ENCODE measurements at places on chromosomes 2 and 18. TPM values are rescaled to one million over a fixed set of nuclear protein-coding genes. Genes with fewer than 3 reads are reported as not detected.

The ARHGEF33 gene
- not detected for total RNA-seq

The CCDC141 gene
- 0.02 TPM for total RNA-seq

The GCG gene
- not detected for total RNA-seq

The ATP6V1C2 gene
- total RNA-seq, result 0.04 TPM

DNA sequence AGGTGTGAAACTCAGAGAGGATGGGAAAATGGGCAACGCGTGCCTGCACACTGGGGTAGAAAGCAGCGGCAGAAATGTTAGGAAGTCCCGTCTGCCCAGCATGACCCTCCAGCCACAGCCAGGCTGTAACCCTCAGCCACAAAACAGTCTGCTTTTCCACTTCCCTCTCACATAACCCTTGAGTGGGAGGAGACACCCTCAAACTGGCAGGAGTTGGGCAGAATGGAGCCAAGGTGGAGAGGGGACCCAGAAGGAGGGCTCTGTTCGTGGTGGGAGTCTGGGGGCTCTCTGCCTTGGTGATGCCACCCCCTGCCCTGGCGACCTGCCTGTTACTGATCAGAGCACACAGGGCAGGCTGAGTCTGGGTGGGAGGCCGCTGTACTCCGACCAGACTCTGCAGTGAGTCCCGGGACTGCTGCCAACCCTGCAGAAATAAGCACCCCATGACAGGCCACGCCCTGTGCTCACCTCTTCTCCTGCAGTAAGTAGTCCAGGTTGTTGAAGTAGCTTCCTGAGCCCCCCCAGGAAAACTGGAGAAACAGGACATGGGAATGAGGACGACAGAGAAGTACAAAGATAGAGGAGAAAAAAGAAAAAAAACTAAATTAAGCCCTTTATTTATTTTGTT lies 16.0 kb downstream of the FAM178B start:
- no peak for DNase-seq

- no peak for DNase-seq
Measured at GRCh38 chr18:37639846-37640245, 74.2 kb upstream of the CELF4 start.

- DNase-seq, result no peak
Measured at GRCh38 chr2:120442923-120443571, 97.1 kb downstream of the INHBB start.

DNA sequence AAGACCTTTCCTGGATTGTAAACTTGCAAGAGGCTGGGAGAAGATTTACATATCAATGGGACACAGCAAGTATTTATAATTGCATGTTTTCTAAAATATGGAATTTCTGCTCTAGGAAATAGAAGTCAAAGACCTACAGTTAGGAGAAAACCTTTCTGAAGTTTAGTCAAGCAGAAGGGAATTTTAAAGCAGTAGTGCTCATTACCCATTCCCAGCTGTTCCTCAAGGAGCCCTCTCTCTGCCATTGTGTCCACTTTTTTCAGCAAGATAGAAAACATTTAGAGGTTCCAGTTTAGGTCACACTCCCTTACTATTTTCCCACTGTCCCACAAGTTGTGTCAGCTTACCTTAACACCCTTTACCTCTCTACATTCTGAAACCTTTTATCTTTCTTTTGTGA lies 584.0 kb upstream of the CHAC2 start:
- DNase-seq, result no peak

GRCh38 chr2:47699533-47700215 lies 83.3 kb upstream of the MSH6 start:
- no peak for DNase-seq
